Tibial artery (tissue), 4 donors: ENCODE measurements at places on chromosomes 12 and 14.

GRCh38 chr12:64733857-64734256 is 25.3 kb downstream of the GNS start:
- DNase-seq = no peak

- DNase-seq = no peak
Measured at GRCh38 chr12:532908-533565, 73.3 kb downstream of the B4GALNT3 start.

GRCh38 chr14:104732931-104733681 is 9.1 kb downstream of the ADSS1 start:
- no peak for DNase-seq

GRCh38 chr14:102500158-102500662 is 9.4 kb downstream of the ANKRD9 start:
- peak; percentile 82 for DNase-seq

GRCh38 chr12:33248364-33248763 is 191.3 kb downstream of the SYT10 start:
- no peak for DNase-seq

DNA sequence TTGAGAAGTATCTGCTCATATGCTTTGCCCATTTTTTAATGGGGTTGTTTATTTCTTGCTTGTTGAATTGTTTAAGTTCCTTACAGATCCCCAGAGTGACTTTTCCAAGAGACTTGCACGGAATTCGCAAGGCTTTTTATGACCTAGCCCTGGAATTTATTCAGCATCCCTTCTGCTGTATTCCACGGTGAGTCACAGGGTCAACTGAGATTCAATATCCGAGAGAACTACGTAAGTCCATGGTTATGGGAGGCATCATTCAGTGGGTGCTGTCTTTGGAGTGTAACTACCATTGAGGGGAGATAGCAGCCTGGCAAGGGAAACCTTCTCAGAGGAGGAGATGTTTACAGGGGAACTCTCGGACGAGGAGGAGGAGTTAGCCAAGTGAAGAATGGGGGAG is 20.9 kb upstream of the GPRC5A start:
- no peak for DNase-seq

DNA sequence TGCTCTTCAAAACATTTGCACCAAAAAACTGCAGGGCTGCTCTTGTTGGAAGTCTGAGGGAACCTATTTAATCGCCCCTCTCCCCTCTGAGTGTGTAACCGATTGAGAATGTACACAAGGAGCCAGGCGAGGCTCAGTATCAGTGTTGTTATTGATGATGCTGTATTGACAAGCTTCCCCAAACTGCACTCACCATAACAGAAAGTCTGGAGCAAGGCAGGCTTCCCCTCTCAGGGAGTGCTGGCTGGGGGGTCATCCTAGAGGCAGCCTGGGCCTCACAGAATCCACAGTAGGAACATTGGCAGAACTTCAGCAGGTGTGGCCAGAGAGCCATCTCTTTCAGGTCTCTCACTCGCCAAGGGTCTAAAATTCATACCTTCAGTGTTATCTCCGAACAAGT is 58.1 kb upstream of the TUNAR start:
- DNase-seq = no peak

DNA sequence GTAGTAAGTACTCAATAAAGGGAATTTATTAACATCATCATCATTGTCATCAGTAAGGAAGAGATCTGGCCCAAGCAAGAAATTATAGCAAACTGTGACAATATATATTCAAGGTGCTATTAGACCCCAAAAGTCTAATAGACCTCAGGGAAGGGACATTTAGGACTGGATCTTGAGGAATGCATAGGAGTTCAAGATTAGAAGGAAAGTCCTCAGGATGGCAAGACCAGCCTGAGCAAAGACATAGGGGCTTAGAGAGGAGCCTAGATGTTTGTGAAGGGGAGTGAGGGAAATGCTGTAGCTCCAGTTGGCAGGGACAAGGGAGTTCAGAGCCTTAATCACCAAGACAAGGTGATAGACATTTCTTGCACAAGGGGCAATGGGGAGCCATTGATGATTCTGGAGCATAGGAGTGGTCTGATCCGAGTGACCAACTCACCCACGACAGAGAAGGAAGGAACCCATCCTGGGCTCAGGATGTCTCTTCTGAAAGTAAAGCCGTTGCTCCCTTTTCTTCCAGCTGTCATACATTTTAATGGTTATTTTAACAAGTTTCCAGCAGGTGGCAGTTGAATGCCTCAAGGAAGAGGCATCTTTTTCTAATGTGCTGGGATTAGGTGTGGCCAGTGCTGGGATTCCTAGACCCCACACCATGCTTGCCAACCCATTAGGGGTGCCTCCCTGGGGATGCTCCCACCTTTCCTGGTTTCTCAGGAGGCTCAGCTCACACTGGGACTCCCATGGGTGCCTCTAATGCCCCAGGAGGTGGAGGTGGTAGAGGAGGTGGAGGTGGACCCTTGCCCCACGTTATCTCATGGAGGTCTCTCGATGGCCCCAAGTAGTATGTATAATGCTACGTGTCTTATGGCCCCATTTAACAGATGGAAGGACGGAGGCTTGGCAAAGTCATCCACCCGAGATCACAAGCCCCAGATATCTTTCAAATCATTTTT is 37.8 kb downstream of the PHETA1 start:
- no peak for DNase-seq

- DNase-seq = no peak
Measured at GRCh38 chr12:40515041-40515816, 177.0 kb upstream of the CNTN1 start.

DNA sequence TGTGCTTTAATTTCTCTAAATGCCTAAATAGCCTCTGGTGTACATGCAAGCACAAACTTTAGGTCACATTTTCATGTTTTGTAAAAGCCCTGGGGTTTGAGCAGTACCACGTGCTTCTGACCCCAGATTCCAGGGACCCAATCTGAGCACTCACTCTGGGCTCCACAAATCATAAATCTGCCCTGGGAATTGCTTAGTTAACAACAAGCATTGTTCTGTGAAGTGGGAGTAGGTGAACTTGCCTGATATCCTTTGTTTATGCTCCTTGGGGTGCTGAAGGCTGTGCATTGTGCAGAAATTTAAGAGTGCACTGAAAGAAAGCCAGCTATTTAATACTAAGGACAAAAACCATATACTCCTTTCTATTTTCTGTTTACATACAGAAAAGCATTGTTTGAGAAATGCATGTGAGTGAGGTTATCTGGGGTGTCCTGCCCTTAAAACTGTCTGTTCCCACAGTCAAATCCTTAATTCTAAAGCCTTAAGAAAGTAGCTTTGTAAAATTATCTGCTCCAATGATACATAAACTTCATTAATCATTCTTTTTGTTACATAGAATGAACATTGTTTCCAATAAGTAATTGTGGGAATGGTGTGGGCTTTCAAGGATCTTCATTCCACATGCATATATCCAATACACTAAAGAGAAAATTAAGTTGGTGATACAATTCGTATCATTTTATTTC is 258.6 kb upstream of the NPAS3 start:
- DNase-seq = no peak

DNA sequence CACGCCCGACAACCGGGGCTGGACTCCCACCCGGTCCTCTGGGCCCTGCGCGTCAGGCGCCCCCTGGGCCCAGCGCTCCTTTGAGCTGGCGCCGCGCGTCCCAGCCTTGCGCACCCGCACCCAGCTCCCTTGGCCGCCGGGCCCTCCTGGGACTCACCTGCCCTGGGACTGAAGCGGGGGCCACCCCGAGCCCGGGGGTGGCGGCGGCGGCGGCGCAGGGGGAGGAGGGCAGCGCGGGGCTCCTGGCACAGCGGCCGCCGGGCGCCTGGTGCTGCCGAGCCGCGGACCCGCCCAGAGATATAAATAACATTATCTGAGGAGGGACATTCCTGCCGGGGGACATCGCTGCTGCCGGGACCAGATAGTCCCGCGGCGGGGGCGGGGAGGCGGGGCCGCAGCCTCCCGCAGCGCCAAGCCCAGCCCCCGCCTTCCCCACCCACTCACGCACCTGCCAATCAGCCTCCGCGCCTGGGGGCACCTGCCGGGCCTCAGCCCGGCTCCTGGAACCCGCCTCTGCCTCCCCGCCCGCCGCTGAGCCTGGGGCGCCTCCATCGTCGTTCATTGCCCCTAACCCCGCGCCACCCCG is at the start of gene SPTB:
TSS of gene SPTB (minus strand) at position 273 of the 586 bp plus-strand sequence. CDS start 56,813 bp downstream, outside the sequence.
- no peak for DNase-seq

- no peak for DNase-seq
Measured at GRCh38 chr12:101775816-101776215, 36.6 kb upstream of the SYCP3 start.

- DNase-seq = peak; percentile 21
Measured at GRCh38 chr12:2124466-2125023, 71.8 kb downstream of the CACNA1C start.

- DNase-seq = peak; percentile 69
Measured at GRCh38 chr12:49945394-49946080, 5.0 kb upstream of the AQP2 start.

- no peak for DNase-seq
Measured at GRCh38 chr12:101327546-101327945, 47.6 kb downstream of the UTP20 start.

DNA sequence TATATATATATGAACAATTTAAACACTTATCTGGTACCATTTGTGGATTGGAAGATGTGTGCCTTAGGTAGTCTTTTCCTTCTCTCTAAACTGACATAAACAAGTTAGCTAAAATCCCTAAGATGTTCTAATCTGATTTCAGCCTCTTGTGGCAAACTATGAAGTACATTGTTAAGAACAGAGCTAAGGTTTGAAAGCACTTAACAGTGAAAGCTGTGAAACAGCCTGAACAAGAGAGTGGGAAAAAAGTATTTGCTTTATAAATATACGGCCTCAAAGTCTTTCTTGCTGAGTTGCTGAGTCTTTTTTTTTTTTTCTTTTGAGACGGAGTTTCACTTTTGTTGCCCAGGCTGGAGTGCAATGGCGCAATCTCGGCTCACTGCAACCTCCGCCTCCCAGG is 53.7 kb upstream of the PELI2 start:
- no peak for DNase-seq

GRCh38 chr12:24798335-24798734 is 150.6 kb downstream of the BCAT1 start:
- DNase-seq = no peak

DNA sequence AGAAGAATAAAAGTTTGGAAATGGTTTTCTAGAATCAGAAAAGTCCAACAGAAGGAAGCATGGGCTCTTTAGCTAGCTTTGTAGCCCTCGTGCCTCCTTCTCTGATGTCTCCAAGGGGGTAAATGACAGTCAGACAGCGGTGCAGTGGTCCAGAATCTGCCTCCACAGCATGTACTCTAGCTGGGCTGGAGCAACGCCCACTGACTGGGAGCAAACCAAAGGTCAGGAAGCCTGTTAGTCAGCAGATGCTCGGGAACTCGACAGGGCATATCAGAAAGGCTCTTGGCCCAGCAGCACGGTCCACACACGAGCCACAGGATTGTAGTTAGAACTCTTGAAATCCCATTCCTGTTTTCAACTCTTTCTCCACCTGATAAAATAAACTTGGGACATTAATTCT is 164.3 kb downstream of the GRIN2B start:
- peak; percentile 30 for DNase-seq

GRCh38 chr12:113769305-113769704 is 196.8 kb downstream of the RBM19 start:
- DNase-seq = no peak

- DNase-seq = no peak
Measured at GRCh38 chr14:59013672-59014298, 174.7 kb upstream of the DAAM1 start.

DNA sequence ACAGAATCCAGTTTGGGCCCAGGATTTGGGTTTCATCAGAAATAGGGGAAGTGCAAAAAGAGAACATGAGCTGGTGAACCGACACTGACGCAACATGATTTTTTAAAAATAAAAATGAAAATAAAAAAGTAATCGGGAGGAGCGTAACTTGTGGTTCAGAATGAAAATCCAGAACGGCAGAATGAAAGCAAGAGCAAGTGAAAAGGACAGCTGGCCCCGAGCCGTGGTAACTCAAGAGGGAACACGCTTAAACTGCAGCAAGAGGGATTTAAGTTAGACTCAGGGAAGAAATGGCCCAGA is 1.6 kb downstream of the SLC6A12 start:
- DNase-seq = no peak

DNA sequence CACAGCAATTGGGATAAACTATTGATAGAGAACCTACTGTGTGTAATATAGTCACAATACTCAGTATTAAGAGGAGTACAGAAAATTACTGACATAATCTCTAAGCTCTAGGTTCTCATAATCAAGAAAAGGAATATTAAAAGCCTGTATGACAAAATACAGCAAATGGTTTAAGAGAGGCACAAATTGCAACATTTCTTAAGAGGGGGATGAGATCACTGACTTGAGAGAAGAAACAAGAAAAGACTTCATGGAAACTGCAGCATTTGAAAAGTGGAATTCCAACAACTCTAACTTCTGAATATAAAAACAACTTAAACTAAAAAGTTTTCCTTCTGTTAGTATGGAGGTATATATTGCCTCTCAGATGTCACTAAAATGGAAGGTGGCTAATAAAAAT is 89.7 kb downstream of the NUMB start:
- DNase-seq = no peak

DNA sequence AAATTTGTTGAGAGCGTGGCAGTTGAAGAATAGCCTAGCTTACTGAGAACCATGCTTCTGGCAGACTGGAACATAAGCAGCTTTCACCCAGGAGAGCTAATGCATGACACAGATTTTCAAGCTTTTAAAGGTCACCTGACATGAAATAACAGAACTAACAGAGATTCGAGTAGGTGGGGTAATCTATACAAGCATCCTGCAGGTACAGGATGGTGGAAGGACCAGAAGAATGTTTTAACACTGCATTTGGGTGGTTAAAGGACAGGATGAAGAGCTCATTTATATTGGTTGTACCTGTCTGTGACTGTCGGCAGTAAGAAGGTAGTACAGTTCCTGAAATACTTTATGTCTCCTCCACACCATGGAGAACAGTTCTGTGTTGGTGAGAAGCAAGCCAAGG is 8.9 kb downstream of the PELI2 start:
- no peak for DNase-seq

DNA sequence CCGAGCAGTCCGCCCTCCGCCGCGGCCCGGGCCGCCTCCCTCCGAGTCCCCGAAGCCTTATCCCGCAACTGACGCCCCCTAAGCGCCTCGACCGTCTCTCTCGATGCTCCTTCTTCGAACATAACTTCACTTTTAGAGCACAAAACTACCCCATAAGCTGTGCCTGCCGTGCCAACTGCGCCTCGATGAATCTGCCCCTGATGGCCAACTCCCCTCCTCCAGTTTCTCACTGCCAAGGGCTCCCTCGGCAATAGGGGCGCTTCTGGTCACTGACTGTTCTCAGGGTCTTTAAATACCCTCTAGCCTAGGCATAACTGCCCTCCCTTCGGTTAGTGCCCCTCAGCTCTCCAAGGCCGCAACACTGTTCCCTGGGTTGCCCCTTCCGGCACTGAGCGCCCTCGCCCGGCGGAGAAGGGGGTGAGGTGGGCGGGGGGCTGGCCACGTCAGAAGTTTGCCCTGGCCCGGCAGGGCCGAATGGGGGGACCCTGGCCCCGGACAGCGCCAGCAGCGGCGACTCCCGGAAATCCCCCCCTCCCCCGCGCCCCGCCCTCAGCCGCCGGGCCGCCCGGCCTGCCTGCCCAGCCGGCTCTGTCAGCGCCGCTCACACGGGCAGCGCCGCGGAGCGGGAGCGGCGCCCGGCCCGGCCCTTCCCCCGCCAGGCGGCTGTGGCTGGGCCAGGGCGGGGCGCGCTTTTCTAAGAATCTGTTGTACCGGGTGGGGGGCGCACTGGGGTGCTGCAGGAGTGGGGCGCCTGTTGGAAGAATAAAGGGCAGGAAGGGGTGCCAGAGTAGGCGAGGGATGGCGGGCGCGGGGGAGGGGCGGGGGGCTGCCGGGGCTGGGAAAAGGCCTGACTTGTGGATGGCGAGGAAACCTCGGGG is 10.6 kb downstream of the RARG start:
- peak; percentile 89 for DNase-seq

GRCh38 chr12:17579205-17580026 is 510.6 kb downstream of the RERGL start:
- no peak for DNase-seq

GRCh38 chr14:59159169-59159568 is 29.3 kb upstream of the DAAM1 start:
- DNase-seq = no peak
